ENCODE measurements at places on chromosomes 1 and 21.

GRCh38 chr21:44294391-44295162, 5.3 kb upstream of the PFKL start:
- no peak for DNase-seq

DNA sequence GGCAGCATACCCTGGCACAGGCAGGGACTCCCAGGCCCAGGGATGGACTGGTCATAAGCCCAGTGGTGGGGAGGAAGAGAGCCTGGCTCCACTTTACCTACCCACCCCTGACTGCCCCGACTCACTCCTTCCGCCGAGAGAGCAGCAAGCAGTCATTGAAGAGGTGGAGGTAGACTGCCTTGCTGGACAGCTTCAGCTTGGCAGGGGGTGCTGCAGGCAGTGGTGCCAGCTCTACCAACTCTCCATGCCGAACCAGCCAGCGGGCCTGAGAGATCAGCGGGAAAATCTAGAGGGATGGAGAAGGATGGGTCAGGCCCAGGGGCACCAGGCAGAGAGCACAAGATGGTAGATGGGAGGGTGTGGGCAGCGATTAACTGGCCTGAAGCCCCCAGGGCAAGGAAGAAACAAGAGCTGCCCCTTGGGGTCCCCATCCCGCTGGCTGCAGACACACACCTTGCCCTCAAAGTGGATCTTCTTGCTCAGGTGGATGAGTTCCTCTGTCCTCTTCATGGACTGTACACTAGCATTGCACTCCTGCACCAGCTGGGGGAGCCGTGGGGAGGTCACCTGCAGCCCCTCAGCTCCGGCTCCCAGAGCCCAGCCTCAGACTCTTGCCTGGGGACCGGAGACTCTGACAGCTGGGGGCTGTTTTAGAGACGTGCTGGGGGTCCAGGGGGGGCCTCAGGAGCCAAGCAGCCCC, 7.7 kb downstream of the ARHGEF19 start:
- peak; percentile 42 for DNase-seq

DNA sequence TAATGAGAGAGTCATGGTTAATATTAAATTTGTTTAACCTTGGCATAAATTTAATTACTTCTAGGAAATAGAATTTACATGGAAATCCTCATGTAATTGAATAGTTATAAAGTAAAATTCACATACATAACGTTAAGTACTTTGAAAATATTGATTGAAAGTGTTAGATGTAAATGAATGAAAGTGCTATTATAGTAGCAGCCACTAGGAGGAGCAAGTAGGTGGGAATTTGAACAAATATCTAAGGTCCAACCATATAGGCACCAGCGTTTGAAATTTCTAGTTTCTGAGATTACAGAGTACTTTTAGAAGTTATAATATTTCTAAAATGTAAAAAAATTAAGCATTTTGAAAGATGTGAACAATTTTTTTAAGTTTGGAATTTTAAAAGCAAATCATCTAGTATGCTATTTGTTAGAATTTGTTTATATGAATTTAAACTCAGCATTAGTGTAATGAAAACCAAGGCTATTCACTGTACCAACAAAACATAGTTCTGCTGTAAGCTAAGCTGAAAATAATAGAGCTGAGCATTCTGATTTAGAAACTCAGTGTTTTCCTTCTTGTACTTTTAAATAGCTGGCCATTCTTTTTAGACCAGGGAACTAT, 3.3 kb downstream of the B3GALT2 start:
- peak; percentile 34 for DNase-seq

- no peak for DNase-seq
These were observed 32.7 kb downstream of the RHBG start for GRCh38 chr1:156401681-156402081.
